Glomerular endothelial cell (primary cell): ENCODE measurements at places on chromosomes 6 and 20.

DNA sequence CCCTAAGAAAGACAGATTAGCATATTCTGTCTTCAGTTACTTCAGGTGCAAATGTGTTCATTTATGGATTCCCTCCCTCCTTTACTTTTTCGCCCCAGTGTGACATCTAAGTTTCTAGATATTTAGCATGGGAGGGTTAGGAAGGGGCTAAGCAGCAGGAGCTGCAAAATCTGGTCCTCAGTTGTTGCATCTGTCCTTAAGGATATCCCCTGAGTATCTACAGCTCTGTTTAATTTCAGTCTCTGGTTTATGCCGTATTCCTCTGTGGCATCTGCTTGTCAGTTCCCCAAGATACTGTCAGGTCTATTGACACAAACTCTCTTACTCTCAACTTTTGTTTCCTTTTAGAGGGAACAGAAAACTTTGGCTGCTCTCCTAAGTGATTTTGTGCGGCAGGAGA is 754.6 kb upstream of the MAP3K7 start:
- no peak for DNase-seq

GRCh38 chr6:105210932-105211531 is 31.2 kb upstream of the POPDC3 start:
- no peak for DNase-seq

- DNase-seq = no peak
Measured at GRCh38 chr20:8363970-8364733, 232.1 kb downstream of the PLCB1 start.

DNA sequence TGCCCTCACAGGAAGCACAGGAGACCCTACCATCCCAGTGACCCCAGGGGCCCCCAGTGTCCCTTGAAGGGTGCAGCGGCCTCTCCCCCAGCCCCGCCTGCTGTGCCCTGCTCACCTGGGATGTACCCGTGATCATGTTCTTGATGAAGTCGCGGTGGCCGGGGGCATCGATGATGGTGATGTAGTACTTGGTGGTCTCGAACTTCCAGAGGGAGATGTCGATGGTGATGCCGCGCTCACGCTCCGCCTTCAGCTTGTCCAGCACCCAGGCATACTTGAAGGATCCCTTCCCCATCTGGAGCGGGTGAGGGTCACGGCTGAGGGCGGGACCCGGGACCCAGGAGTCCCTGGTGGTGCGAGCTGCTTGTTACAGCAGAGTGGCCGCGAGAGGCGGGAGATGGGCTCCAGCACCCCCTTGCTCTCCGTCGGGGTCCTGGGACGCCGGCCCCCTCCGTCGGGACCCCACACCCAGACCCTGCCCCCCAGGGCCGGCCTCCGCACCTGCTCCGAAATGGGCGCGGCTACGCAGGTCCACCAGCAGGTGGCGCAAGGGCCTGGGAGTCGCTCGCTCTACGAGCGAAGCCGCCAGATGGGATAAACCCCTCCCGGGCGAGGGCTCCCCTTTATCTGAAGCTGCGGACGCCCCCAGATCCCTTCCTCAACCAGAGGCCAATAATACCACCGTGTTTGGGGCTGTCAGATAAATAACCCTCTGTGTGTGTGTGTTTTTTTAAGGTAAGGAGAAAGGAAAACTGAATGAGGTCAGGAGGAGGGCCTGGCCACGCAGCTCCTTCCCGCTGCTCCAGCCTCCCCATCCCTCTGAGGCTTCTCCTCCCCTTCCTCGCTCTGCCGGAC is 2.9 kb downstream of the EEF1A2 start:
- DNase-seq = no peak

DNA sequence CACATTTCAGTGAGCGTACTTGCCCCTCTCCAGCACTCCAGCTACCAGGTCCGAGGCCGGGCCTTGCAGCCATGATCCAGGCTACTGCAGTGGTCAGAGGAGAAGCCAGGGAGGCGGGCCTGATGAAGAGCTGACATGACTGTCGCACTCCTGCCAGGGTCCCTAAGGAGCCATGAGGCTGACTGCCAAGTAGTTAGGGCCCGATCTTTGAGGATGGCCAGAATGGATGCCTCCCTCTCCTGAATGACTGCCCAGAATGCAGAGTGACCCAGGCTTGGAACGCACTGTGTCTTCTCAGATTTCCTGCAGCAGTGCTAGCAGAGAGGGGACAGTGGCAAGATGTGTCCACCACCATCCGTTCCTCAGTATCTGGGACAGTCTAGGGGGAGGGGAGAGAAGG is 24.7 kb upstream of the LRFN2 start:
- no peak for DNase-seq

DNA sequence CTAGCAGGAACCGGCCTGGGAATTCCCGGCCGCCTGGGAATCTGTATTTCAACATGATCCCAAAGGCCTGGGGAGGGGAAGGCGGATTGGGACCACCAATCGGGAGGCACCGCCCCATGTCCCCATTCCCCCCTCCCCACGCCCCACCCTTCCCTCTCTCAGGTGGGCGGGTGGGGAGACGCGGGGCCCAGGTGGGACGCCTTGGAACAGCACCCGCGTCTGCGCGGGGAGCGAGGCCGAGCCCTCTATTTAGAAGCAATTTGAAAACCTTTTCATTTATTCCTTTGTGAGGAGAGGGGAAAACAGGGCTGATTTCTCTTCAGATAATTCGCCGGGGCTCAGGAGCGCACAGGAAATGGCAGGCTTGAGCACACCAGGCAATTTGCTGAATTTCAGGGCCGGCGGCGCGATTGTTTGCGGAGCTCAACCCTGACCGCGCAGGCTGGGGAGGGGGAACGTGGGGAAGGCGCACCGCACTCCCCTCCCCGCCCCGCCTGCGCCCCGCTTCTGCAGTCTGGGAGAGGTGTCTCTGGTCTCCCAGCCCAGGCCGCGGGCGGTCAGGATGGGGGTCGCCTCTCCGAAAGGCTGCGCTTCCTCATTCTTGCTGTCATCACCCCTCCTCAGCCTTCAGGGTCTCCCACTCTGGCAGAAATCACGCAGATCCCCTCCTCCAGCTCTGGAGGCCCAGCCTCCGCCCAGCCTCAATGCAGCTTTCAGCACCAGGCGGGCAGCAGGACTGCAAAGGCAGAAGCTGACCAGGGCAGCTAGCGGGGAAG is 170.0 kb downstream of the GRM4 start:
- DNase-seq = no peak

GRCh38 chr6:106156863-106157262 is 70.7 kb downstream of the PRDM1 start:
- DNase-seq = no peak

GRCh38 chr20:40294175-40294574 is 394.9 kb downstream of the MAFB start:
- DNase-seq = no peak

GRCh38 chr6:121865811-121866210 is 430.4 kb downstream of the GJA1 start:
- DNase-seq = no peak

DNA sequence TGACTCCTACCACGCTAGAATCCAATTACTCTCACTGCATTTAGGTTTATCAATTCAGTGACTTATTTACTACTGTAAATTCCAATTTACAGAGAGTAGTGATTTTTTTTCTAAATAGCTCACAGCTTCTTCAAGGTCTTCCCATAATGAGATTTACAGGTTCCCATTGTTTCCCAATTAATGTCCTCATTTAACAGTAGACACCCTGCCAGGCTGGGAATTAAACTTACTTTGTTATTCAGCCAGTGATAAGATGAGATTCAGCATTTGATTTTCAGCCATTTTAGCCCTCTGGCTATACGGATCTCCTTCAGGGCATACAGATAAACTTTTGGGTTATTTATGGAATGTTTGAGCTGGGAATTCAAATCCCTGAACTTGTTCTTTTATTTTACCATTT is 582.9 kb upstream of the EYS start:
- DNase-seq = no peak

- no peak for DNase-seq
Measured at GRCh38 chr6:167661552-167662044, 165.1 kb upstream of the AFDN start.

DNA sequence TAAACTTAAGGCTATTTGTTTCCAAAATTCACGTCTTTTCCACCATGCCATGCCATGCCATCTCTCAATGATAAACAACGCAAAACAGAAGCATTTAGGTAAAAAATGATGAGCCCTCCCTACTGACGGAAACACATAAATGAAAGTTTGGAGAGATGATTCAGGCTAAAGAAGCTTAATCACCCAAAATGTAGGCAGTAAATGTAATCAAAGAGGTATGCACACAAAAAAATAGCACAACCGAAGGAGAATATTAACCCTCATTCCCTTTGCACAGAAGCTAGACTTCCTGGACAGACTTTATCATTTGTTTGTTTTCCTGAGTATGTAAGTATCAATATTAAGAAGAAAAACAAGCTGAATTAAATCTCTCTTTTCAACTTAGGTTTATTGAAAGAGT is 28.8 kb downstream of the DCDC2 start:
- DNase-seq = no peak
